ENCODE measurements at places on chromosomes 5 and 9. TPM values are rescaled to one million over a fixed set of nuclear protein-coding genes. Genes with fewer than 3 reads are reported as not detected.

Gene TBC1D13
- 26.8 TPM for total RNA-seq

Gene TRAF1
- total RNA-seq, result 8.7 TPM

Gene SNAPC3
- 42.9 TPM for total RNA-seq

Gene ENTREP1
- total RNA-seq, result 0.70 TPM

Gene NR2F1
- 2.1 TPM for total RNA-seq

Gene NR5A1
- total RNA-seq, result 0.18 TPM

Gene DNM1
- total RNA-seq, result 54.6 TPM

Gene SH3GLB2
- total RNA-seq, result 156 TPM

Gene KIF3A
- total RNA-seq, result 32.2 TPM

Gene TXN
- total RNA-seq, result 154 TPM

Gene IFNA21
- total RNA-seq, result not detected

Gene SMU1
- 9.3 TPM for total RNA-seq

Gene TAF11L11
- not detected for total RNA-seq

Gene FAM219A
- 13.2 TPM for total RNA-seq

Gene CTXN3
- not detected for total RNA-seq

Gene TERT
- 0.70 TPM for total RNA-seq

Gene EDIL3
- 6.0 TPM for total RNA-seq

Gene FYB1
- total RNA-seq, result 13.8 TPM

Gene ADAMTS16
- not detected for total RNA-seq

Gene OR1N2
- not detected for total RNA-seq

Gene PLAC8L1
- not detected for total RNA-seq

Gene DROSHA
- total RNA-seq, result 43.3 TPM

Gene SLC36A3
- not detected for total RNA-seq

Gene FBP1
- total RNA-seq, result 376 TPM

Gene MIER3
- 38.5 TPM for total RNA-seq

Gene NRG2
- total RNA-seq, result 0.80 TPM

Gene OBP2B
- not detected for total RNA-seq

Measured in Peyer's patch (tissue), 4 donors.